ENCODE measurements at places on chromosomes 13 and 19. TPM values are rescaled to one million over a fixed set of nuclear protein-coding genes. Genes with fewer than 3 reads are reported as not detected.

Gene NLRP7
- total RNA-seq: 0.18 TPM

Gene C19orf81
- total RNA-seq: 1.1 TPM

Gene FAM83E
- total RNA-seq: 1.0 TPM

Gene B3GNT3
- total RNA-seq: not detected

Gene TNFAIP8L1
- 9.0 TPM for total RNA-seq

Gene RAP2A
- 29.1 TPM for total RNA-seq

Gene TMEM86B
- 9.5 TPM for total RNA-seq

Gene FUT1
- total RNA-seq: not detected

Gene C19orf73
- 3.4 TPM for total RNA-seq

Gene ZNF541
- total RNA-seq: not detected

Gene CAMSAP3
- total RNA-seq: not detected

Gene LYL1
- total RNA-seq: 99.1 TPM

Gene CEACAM16
- not detected for total RNA-seq

Gene IGFL3
- total RNA-seq: not detected

Gene ZNF470
- not detected for total RNA-seq

Gene LILRB4
- not detected for total RNA-seq

Gene CEP89
- total RNA-seq: 3.2 TPM

Gene WDR88
- not detected for total RNA-seq

GRCh38 chr13:77991003-77991402 is 72.4 kb upstream of the EDNRB start:
- DNase-seq: no peak

- no peak for DNase-seq
These were observed 11.4 kb upstream of the SCEL start for GRCh38 chr13:77523834-77524728.

DNA sequence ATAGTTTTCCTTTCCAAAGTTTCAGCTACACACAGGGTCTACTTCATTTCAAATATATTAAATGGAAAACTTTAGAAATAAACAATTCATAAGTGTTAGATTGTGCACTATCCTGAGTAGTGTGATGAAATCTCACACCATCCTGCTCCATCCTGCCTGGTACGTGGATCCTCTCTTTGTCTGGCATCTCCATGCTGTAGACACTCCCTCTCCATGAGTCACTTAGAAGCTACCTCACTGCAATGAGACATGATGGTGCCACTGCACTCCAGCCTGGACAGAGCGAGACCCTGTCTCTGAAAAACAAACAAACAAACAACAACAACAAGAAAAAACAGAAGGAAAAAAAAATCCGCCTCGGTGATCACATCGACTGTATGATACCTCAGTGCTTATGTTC is 191.8 kb downstream of the PCCA start:
- DNase-seq: no peak

DNA sequence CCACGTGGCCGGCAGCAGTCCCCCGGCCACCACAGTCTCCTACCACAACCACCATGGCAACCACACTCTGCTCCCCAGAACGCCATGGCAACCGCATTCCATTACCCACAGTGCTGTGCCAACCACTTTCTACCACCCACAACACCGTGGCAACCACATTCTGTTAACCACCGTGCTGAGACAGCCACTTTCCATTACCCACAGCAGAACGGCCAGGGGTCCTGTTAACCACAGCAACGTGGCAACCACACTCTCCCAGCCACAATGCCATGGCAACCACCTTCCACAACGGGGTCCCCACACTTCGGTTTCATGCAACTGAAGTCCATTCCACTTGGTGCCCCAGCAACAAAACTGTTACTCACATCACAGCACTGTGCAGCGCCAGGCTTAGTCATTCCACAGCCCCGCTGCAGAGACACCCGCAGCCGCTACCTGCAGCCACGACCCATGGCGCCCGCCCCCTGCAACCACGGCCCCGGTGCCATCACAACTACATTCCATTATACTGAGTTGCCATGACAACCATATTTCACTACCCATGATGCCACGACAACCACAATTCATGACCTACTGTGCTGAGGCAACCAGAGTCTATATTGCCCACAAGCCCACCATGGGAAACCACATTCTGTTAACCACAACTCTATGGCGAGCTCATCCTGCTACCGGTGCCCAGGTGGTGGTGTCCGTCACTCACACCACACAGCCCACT is 10.0 kb downstream of the DPF1 start:
- peak; percentile 58 for DNase-seq

- no peak for DNase-seq
These were observed 1248.8 kb downstream of the UQCRFS1 start for GRCh38 chr19:27964185-27964584.

DNA sequence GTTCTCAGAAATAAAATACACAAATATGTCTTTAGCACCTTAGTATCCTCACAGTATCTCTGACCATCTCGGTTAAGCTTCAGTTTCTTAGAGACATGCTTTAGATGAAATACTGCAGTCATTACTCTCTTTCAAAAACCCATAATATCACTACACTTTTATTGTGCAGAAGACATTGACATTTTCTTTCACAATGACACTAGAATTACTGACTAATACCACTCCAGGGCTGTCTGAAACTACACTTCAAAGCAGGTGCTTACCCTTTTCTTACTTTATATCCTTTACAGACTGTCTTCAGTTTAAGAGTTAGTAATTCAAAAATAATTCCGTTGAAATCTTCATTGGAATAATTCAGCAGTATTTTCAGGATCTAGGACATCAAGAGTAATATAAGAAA is 42.2 kb upstream of the SLITRK6 start:
- no peak for DNase-seq

- DNase-seq: no peak
These were observed 29.5 kb downstream of the ZSWIM4 start for GRCh38 chr19:13824703-13825102.

- DNase-seq: no peak
These were observed 148.0 kb downstream of the DCLK1 start for GRCh38 chr13:35983206-35983605.

- no peak for DNase-seq
These were observed 547.9 kb downstream of the GPC6 start for GRCh38 chr13:93774506-93774905.

GRCh38 chr13:69373747-69374425 is 733.7 kb upstream of the ATXN8OS start:
- DNase-seq: no peak

DNA sequence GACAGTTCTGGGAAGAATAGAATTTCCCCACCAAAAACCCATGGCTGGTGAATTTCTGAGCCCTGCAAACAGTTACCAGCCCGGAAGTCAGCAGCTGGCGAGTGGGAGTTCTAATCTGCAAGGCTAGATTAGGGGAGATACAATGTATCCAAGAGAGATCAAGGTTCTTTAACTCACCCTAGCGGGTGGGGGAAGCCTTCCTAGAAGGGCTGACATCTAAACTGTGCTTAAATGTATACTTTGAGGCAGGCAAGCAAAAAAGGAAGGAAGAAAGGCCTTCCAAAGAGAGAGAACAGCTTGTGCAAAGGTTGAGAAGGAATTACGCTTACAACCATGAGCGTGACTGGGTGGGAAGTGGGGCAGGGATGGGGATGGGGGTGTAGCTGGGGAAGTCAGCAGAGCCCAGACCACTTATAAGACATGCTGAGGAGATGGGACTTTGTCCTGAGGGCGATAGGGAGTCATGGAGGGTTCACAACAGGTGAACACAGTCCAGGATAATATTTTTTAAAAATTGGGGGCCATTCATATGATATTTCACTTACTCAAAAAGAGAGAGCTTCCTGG is 20.8 kb upstream of the ZNRF4 start:
- DNase-seq: peak; percentile 44

DNA sequence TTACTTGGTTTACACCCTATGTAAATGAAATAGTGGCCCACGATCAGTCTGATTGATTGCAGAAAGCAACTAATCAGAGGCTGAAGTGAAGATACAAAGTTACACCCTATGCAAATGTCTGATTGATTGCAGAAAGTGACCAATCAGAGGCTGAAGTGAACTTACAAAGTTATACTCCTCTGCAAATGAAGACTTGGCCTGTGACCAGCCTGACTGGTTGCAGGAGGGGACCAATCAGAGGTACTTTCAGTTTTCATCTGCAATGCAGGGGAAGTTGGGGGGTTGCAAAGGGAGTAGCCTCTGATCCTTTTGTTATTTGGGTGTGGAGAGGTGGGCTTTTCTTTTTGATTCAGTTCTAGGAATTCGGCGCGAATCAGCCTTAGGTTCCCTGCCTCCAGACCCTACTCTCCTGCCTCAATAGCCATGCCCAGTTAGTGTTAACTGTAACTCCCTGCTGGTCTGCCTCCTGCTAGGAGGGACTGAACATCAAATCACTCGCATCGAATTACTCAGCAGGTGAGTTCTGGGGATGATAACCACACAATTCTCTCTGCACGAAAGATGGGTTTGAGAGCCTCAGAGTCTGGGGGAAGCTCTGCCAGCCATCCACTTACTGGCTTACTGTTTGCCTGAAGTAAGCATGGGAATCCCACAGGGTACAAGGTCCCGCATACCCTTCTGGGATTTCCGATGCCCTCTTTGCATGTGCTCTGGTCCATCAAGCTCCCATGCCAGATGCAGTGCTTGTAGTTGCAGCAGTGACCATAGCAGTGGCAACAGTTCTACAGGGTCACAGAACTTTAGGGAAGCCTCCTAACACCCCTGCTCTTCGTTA is 7.5 kb downstream of the ARL11 start:
- DNase-seq: peak; percentile 82

GRCh38 chr13:82766732-82767321 is 1115.4 kb downstream of the SLITRK1 start:
- DNase-seq: no peak

- DNase-seq: no peak
These were observed 1178.5 kb upstream of the MIR17HG start for GRCh38 chr13:90168953-90169352.

DNA sequence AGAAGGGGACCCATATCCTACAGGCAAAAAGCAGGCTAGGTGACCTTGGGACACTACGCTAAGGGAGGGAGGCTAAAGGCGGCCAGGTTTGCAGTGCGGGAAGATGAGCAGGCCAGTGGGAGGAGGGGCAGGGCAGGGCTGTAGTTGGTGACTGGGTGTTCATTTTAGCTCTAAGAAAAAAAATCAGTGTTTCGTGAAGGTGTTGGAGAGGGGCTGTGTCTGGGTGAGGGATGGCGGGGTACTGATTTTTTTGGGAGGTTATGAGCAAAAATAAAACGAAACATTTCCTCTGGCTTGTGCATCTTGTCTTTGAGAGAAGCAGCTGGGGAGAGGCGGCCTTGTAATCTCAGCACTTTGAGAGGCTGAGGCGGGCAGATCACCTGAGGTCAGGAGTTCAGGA is 4.3 kb upstream of the NUP62 start:
- no peak for DNase-seq

GRCh38 chr13:83765796-83766195 is 116.5 kb downstream of the SLITRK1 start:
- no peak for DNase-seq

DNA sequence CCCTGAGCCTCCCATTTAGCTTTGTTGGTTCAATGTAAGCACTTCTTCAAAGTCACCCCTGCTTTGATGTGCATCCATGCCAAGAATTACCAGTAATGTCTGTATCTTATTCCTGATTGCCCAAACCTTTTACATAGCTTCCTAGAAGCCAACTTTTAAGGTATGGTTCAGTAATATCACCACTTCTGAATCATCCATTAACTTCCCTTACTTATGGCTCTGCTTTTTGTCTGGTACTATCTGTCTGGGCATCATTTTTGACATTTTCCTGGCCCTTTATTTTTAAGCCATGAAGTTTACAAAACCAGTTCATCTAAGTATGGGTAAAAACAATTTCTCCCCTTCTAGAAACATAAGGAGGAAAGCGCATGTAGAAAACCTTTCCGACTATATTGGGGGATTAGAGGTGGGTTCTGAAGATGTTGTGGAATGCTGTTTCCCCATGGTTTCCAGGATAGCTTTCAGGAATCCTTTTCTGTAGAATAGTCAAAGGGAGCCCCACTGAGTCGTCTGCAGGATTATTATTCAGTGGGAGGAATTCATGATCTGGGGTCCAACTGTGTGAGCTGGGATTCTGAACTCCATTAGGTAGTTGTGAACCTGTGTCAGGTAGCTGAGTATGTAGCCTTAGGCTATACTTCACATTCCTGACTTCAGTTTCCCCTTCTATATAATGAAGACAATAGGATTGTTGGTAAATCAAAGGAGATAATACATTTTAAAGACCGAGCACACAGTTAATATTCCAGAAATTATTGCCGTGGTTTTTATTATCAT is 163.8 kb downstream of the SUCLA2 start:
- DNase-seq: no peak

DNA sequence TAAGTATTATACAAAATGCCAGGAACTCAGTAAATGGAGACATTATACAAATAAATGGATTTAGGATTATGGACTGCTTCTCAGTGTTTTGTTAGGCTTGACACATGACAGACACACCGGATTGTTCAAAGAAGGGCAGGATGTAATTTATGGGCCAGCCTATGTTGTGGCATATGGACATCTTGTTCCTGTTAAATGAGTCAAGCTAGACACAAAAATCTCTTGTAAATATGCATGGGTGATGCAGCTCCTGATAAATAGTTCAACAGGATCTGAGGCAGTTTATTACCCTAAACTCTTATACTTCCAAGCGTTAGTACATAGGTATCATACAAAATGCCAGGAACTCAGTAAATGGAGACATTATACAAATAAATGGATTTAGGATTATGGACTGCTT is 502.3 kb downstream of the TBC1D4 start:
- no peak for DNase-seq

GRCh38 chr19:5586300-5587070 is 18.7 kb upstream of the TINCR start:
- no peak for DNase-seq

- DNase-seq: peak; percentile 99
These were observed at the start of gene STK11 for GRCh38 chr19:1205114-1206099. Gene STK11, plus strand, starts transcription at chr19:1205778. Its CDS starts 1,136 bp downstream, at chr19:1206914.

DNA sequence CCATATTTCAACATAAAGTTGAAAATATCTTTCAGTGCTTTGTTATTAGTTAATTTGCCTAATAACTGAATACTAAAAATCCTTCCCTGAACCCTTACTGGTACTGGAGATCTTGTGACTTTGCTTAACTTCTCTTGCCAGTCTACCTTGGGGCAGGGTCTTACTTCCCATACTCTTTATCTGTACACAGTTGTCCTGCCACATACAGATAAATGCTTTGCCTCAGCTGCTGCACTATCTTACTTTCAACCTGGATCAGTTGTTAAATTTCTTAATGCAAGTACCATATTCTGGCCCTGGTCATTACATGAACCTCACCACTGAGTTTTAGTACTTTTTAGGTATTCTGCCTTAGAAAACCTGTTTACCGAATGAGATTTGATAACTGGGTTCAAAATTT is 107.6 kb downstream of the PIBF1 start:
- no peak for DNase-seq
